Mesothelial cell of epicardium (in vitro differentiated cells): ENCODE measurements at places on chromosomes 4 and X.

DNA sequence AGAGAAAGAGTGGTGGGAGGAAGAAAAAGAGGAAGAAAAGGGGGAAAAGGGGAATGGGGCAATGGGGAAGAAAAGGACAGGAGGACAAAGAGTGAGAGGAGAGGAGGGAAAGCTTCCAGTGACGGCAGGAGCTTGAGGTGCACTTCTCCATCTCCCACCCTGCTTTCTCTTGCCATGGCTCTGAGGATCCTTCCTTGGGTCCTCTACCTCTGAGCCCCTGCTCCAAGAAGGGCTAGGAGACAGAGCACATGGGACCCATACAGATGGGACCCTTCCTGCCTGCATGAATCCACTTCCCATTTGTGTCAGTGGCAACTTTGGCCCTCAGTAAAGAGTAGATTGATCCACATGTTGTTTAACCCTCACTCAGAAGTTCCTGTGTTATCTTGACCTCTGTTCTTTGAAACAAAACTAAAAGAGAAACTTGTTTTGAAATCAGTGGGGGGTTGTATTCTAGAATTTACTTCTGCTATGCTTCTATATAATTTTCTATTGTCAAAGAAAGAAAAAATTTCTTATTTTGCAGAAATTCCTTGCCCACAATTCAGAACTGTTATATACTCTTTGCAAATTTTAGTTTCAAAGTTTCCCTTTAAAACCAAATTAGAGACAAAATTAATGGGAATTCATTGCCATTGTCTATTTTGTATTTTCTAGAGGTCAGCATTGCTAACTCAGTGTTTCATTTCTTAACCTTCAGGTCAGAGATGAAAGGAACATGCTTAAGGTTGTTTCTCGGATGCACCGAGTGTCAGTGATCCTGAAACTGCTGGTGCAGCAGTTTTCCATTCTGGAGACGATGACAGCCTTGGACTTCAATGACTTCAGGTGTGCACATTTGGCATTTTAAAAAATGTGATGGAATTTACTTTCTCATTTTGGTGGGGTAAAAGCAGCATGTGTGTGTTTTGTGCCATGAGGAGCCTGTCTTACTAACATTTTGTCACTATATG is 5.0 kb downstream of the TDO2 start:
- H3K4me1 ChIP-seq, result peaks cover 14% of the 10 kb centered on the region
- H3K27me3 ChIP-seq, result no peaks in the 10 kb centered on the region
- DNase-seq, result no peak
- no peaks in the 10 kb centered on the region for H3K36me3 ChIP-seq
- no peak overlapping the region for H3K27ac ChIP-seq

- H3K36me3 ChIP-seq, result no peaks in the 10 kb centered on the region
- no peak overlapping the region for H3K4me3 ChIP-seq
- H3K27me3 ChIP-seq, result no peaks in the 10 kb centered on the region
- peaks cover 53% of the 10 kb centered on the region for H3K4me1 ChIP-seq
Measured at GRCh38 chr4:156193800-156194199, 240.1 kb upstream of the CTSO start.

GRCh38 chrX:68853665-68854251 is 24.9 kb downstream of the EFNB1 start:
- DNase-seq, result no peak
- H3K27ac ChIP-seq, result no peak overlapping the region
- H3K27me3 ChIP-seq, result no peaks in the 10 kb centered on the region
- no peak overlapping the region for H3K4me3 ChIP-seq
- peaks cover 10% of the 10 kb centered on the region for H3K4me1 ChIP-seq
- no peaks in the 10 kb centered on the region for H3K36me3 ChIP-seq

DNA sequence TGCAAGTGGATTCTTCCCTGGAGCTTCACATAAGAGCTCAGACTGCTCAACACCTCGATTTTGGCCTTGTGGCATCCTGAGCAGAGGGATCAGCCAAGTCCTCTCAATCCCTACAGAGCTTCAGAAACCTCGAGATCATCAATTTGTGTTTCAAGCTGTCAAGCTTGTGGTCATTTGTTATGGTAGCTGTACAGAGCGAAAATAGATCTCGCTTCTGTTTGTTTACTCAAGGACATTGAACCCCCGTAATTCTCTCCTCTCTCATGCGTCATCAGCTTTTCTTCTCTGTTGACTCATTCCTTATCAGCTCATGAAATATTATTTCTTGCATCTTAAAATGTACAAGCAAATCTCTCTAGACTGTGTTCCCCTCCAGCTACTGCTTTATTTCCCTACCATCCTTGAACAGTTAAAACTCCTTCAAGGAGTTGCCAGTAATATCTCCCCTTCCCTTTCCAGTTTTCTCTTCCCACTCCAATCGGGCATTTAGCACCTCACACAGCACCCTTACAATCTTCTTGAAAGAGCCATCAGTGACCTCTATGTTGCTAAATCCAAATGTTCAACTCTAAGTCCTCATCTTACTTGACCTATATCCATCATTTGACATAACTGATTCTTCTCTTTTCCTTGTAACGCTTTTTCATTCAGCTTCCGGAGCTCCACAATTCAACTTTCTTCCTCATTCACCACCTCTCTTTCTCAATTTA is 106.2 kb upstream of the FAT1 start:
- peaks cover 1% of the 10 kb centered on the region for H3K27me3 ChIP-seq
- H3K27ac ChIP-seq, result no peak overlapping the region
- no peaks in the 10 kb centered on the region for H3K36me3 ChIP-seq
- H3K4me1 ChIP-seq, result peaks cover 23% of the 10 kb centered on the region

DNA sequence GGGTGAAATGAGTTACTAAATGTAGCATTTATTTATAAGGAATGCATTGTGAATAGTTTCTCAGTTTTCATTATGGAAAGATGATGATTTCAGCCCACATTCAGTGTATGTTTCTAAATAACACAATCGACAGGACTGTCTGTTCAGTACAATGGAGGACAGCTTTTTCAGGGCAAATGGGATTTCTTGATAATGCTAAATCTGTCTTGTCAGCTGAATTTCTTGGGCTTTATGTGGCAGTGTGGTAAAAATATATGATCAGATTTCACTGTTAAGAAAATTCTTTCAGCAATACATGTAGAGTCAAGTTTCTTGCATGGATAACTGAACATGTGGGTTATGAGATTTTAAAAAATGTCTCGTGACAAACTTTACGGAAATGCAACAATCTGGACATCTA is 150.8 kb downstream of the NPNT start:
- peaks cover 39% of the 10 kb centered on the region for H3K4me1 ChIP-seq
- peaks cover 3% of the 10 kb centered on the region for H3K36me3 ChIP-seq
- H3K27me3 ChIP-seq, result no peaks in the 10 kb centered on the region
- no peak for DNase-seq
- no peak overlapping the region for H3K27ac ChIP-seq
- no peak overlapping the region for H3K4me3 ChIP-seq

DNA sequence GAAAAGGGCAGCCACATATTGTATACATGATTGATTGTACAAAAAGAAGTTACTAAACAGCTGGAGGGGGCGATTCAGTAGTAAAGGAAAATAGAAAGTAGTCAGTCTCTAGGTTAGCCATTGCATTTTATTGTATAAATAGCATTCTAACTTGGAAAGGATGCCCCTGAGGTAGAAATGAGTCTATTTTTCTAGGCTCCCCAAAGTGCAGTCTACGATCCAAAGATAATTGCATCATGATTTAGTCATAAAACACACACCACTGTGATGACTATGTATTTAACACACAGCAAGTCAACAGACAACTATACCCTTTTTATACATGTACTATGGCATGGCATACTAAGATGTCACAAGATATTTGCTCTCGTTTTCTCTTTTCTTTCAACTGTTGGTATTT is 204.9 kb downstream of the APBB2 start:
- peaks cover 17% of the 10 kb centered on the region for H3K36me3 ChIP-seq
- H3K4me3 ChIP-seq, result no peak overlapping the region
- no peak for DNase-seq
- H3K4me1 ChIP-seq, result peaks cover 23% of the 10 kb centered on the region
- no peaks in the 10 kb centered on the region for H3K27me3 ChIP-seq
- H3K27ac ChIP-seq, result no peak overlapping the region

- no peak for DNase-seq
- H3K27me3 ChIP-seq, result peaks cover 12% of the 10 kb centered on the region
- no peaks in the 10 kb centered on the region for H3K36me3 ChIP-seq
- peaks cover 12% of the 10 kb centered on the region for H3K4me1 ChIP-seq
- H3K27ac ChIP-seq, result no peak overlapping the region
Measured at GRCh38 chr4:80153874-80154544, 43.3 kb upstream of the PRDM8 start.

- no peaks in the 10 kb centered on the region for H3K27me3 ChIP-seq
- peaks cover 24% of the 10 kb centered on the region for H3K36me3 ChIP-seq
- H3K4me3 ChIP-seq, result no peak overlapping the region
- peaks cover 4% of the 10 kb centered on the region for H3K4me1 ChIP-seq
- no peak for DNase-seq
- H3K27ac ChIP-seq, result peak overlapping the region; percentile 21
Measured at GRCh38 chr4:108149588-108150380, 18.9 kb downstream of the LEF1 start.

DNA sequence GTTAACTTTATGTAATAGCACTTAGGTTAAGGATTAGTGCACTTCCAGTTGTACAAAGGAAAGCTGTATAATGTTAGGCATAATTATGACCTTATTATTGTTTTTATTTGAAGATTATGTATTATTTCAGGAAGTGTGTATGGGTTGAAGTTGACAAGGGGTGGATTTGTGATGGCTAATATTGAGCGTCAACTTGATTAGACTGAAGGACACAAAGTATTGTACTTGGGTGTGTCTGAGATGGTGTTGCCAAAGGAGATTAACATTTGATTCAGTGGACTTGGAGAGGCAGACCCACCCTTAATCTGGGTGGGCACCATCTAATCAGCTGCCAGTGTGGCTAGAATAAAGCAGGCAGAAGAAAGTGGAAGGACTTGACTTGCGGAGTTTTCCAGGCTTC is 127.3 kb downstream of the PPARGC1A start:
- no peaks in the 10 kb centered on the region for H3K36me3 ChIP-seq
- peaks cover 6% of the 10 kb centered on the region for H3K4me1 ChIP-seq

DNA sequence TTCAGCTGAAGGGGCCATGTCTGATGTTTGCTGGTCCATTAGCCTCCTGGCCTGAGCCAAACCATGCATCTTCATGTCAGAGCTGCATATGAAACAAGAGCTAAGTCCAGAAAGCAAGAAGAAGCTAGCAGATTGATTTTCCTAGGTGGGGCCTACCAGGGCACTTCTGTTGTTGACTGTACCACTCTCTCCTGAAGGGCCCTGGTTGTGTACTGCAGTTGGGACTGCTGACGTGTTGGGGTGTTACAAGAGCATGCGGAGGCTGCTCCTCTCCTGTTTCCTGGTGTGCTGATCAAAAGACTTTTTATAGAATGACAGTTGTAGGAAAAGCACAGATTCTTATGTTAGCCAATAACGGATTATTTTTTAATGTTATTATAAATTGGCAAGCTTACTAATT is 145.1 kb downstream of the TBL1X start:
- H3K4me1 ChIP-seq, result no peaks in the 10 kb centered on the region
- H3K27ac ChIP-seq, result no peak overlapping the region
- H3K4me3 ChIP-seq, result no peak overlapping the region
- H3K36me3 ChIP-seq, result no peaks in the 10 kb centered on the region
- DNase-seq, result no peak

DNA sequence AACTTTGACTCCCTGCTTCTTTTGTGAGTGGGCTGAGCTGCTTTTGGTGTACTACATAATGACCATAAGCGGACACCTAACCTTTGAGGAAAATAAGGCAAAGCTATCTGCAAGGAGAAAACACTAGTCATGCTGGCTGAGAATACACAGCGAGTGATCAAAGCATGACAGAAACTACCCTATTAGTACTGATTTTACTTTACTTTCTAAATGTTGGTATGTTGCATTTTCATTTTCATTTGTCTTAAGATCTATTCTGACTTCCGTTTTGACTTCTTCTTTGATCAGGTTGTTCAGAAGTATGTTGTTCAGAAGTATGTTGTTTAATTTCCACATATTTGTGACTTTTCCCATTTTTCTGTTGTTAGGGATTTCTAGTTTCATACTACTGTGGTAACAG is 361.1 kb downstream of the TRAM1L1 start:
- H3K36me3 ChIP-seq, result no peaks in the 10 kb centered on the region
- no peak for DNase-seq
- no peak overlapping the region for H3K4me3 ChIP-seq
- no peak overlapping the region for H3K27ac ChIP-seq

- H3K27me3 ChIP-seq, result peaks cover 21% of the 10 kb centered on the region
- DNase-seq, result no peak
- H3K4me3 ChIP-seq, result no peak overlapping the region
- no peak overlapping the region for H3K27ac ChIP-seq
Measured at GRCh38 chr4:6419452-6420028, 52.9 kb downstream of the PPP2R2C start.

DNA sequence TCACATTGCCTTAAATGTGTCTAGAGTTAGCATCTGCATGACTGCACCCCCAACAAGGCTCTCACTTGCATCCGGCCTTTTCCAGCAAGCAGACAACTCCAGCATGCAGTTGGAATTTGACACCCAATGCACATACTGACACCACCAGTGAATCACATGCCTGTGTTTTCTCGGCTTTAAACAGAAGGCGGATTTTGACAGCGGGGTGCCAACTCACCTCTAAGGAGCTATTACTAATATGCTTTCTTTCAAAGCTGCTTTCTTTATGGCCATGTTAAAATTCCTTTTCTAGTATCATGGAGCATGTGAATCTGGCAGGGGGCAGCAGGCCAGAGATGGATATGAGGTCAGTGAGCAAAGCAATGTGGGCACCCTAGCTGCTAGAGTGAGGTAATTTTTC is 78.0 kb upstream of the CLNK start:
- H3K4me3 ChIP-seq, result no peak overlapping the region
- H3K27ac ChIP-seq, result no peak overlapping the region
- no peaks in the 10 kb centered on the region for H3K27me3 ChIP-seq
- H3K36me3 ChIP-seq, result no peaks in the 10 kb centered on the region
- peaks cover 16% of the 10 kb centered on the region for H3K4me1 ChIP-seq

DNA sequence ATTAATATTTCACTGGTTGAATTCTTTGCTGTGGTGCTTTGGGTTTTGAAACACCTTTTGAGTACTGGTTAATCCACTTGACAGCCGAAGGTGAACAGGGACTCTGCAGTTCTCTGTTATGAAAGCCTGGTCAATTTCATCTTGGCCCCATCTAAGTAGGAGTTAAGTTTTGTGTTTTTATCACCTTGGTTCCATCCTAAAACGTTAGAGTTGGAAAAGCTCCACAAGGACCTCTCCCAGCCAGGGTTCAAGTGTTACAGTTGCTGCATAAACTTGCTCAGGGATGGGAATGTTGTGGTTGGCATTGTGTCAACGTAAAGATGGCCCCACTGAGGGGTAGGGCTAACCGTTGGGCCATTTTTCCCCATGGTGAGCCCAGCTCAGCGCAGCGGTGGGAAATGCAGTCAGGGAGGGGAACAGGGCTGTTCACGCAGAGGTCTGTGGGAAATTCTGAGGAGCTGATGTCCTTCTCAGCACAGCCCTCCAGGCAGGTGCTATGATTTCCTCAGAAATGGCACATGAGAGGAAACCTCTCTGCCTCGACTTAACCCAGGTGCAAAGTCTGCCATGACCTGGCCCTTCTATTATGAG is 188.7 kb downstream of the STIM2 start:
- no peak for DNase-seq
- H3K27ac ChIP-seq, result no peak overlapping the region
- H3K36me3 ChIP-seq, result no peaks in the 10 kb centered on the region
- H3K27me3 ChIP-seq, result peaks cover 44% of the 10 kb centered on the region

- H3K4me3 ChIP-seq, result no peak overlapping the region
- H3K27me3 ChIP-seq, result no peaks in the 10 kb centered on the region
- no peak for DNase-seq
- peaks cover 24% of the 10 kb centered on the region for H3K36me3 ChIP-seq
- H3K4me1 ChIP-seq, result peaks cover 21% of the 10 kb centered on the region
Measured at GRCh38 chr4:95165926-95166524, 382.7 kb downstream of the UNC5C start.
